Neuronal stem cell (in vitro differentiated cells): ENCODE measurements at places on chromosomes 4 and X.
A peak's percentile ranks its signal among the peaks of the same experiment; 100 is the strongest.

GRCh38 chr4:15410750-15411149, 17.1 kb upstream of the C1QTNF7 start:
- DNase-seq = no peak

DNA sequence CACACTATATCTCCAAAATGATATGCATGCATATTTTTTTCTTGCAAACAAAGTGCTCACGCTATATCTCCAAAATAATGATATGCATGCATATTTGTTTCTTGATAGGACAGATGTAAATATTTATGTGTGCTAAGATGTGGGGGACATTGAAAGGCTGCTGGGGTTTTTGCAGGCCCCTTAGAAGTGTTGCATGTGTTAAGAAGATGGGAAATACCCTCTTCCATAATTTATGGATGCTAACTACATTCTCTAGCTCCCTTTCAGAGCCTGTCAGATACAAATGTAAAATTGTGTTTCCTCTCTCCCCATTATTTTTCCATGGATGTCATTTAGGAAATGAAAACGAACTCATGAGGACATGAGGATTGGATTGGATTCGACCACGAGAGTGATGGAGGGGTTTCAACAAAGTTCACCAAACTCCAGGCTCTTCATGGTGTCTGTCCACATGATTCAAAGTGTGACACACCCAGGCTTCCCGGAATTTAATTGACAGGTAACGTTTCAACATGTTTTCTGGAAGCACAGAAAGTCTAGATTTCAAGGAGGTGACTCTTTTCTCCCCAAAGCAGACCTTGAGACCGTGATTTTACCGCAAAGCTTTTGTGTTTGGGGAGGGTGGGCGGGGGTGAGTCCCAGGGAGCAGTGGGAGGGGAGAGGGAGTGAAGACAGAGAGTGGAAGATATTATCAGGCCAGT, 94.4 kb upstream of the CD99 start:
- no peak for DNase-seq

GRCh38 chr4:8748236-8748575, 123.4 kb downstream of the HMX1 start:
- DNase-seq = no peak

- no peak for DNase-seq
Measured at GRCh38 chr4:153816542-153816941, 27.7 kb upstream of the SFRP2 start.

- peak; percentile 54 for DNase-seq
Measured at GRCh38 chr4:47926667-47927258, 12.4 kb upstream of the NFXL1 start.

DNA sequence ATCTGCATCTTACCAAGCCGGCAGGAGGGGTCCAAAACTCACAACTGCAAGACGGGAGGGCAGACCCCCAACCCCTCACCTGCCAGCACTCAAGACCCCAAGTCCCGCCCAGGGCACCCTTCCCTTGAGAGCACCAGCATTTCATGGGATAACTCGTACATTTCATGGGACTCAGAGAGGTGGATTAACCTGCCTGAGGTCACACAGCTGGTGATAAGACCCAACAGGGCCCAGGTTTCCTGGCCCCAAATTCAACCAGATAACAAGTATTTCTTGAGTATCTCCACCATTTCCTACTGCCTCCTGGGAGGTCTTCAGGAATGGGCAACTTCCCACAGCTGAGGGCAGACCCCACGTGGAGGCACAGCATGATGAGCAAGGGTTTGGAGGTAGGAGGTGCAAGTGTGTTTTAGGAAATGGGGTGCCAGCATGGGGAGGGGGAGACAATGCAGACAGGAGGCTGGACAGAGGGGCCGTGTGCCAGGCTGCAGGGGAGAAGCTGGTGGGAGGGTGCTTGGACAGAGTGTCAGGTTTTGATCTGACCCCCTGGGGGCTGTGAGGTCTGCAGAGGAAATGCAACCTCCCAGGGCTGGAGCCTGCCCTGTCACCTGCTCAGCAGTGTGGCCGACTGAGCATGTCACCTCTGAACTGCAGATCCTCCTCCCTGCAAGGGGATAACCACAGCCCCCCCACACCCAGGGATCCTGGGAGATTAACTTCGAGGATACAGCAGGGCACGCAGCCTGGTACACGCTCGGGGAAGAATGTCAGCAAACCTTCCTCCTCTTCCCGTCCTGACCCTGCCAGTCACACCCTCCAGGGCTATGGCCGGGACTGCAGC, 4.4 kb downstream of the ADRA2C start:
- no peak for DNase-seq

- DNase-seq = no peak
Measured at GRCh38 chr4:155007660-155008176, 200.7 kb upstream of the NPY2R start.

DNA sequence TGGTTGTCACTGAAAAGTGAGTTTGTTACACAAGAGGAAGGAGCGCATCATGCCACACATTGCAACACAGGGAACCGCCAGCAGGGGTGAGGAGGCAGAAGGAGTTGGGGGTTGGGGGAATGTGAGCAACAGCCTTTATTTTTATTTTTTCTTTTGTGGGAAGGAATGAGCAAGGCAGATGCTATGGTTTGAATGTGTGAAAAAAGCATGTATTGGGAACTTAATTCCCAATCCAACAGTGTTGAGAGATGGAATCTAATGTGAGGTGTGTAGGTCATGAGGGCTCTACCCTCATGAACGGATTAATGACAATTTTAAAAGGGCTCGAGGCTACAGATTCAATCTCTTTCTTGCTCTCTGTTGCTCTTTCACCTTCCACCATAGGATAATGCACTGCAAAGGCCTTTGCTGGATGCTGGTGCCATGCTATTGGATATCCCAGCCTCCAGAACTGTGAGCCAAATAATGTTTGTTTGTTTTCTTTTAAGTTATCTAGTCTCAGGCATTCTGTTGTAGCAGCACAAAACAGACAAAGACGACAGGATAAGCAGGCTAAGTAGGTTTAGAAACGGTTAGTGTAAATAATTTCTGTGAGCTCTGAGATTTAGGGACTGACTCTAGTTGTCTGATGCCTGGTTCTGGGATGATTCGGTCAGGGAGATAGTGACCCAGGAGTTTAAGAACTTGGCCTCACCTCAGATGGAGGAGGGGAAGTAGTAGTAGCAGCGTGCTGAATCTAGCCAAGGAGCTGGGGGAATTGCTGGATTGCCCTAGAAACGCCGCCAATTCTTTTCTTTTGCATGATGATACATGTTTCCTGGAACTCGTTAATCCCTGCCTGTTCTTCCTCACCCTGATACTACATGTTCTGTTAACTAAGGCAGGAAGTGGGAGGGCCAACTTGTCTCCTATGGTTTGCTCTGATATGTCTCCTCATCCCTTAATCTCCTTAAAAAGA, 156.6 kb upstream of the CTSO start:
- DNase-seq = no peak

- DNase-seq = peak; percentile 21
Measured at GRCh38 chrX:39730662-39731329, 367.0 kb downstream of the BCOR start.

- DNase-seq = no peak
Measured at GRCh38 chr4:32778025-32778424, 2057.9 kb downstream of the PCDH7 start.

DNA sequence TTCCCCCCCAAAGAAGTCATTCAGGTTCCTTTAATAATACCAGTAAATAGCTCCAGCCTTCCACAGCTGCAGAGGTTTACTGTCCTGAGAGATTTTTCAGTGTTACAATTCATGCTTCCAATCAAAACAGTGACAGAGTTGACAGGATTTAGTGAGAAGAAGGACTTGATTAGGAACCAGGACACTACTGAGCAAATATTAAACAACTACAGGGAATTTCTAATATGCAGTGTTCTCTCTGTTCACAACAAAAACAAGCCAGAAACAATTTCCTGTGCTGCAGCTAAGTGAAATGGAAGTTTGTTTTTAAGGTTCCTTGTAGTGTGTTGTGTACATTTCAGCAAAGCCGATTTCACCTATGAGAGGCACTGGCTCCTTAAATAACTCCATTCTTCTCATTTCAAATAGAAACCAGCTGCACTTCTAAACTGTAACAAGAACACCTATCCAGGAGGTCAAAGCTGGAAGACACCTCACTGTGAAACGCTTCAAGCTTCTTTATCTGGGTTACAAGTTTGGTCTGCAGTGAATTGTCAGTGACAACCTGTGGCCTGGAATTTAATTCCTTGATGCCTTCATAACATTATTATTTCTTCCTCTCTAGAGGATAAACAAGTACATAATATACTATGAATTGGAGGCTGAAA, 149.3 kb downstream of the RASL11B start:
- no peak for DNase-seq

DNA sequence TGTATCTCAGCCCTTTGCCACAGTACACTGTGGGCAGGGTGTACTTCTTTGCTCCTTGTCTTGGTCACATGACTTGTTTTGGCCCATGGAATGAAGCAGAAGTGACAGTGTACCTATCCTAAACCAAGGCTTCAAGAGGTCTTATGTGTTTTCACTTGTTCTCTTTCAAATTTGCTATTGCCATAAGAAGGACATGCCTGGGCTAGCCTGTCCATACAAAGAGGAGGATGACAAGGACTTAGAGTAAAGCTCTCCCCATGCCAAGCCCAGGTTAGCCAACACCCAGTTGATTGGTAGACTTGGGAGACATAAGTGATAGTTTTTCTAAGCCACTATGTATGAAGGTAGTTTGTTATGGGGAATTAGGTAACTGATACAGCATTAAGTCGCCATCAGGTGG, 141.1 kb upstream of the MID1 start:
- DNase-seq = no peak

- DNase-seq = no peak
Measured at GRCh38 chrX:71103110-71103983, 3.2 kb downstream of the CXorf65 start.

GRCh38 chrX:70042399-70043371, 7.1 kb downstream of the AWAT2 start:
- DNase-seq = no peak

GRCh38 chrX:100650841-100651240, 6.8 kb downstream of the SRPX2 start:
- DNase-seq = no peak

- DNase-seq = no peak
Measured at GRCh38 chr4:1381181-1381621, 25.0 kb downstream of the NKX1-1 start.

- DNase-seq = no peak
Measured at GRCh38 chrX:75113664-75114063, 42.4 kb downstream of the ABCB7 start.

GRCh38 chr4:5168891-5169290, 117.6 kb downstream of the STK32B start:
- DNase-seq = no peak

DNA sequence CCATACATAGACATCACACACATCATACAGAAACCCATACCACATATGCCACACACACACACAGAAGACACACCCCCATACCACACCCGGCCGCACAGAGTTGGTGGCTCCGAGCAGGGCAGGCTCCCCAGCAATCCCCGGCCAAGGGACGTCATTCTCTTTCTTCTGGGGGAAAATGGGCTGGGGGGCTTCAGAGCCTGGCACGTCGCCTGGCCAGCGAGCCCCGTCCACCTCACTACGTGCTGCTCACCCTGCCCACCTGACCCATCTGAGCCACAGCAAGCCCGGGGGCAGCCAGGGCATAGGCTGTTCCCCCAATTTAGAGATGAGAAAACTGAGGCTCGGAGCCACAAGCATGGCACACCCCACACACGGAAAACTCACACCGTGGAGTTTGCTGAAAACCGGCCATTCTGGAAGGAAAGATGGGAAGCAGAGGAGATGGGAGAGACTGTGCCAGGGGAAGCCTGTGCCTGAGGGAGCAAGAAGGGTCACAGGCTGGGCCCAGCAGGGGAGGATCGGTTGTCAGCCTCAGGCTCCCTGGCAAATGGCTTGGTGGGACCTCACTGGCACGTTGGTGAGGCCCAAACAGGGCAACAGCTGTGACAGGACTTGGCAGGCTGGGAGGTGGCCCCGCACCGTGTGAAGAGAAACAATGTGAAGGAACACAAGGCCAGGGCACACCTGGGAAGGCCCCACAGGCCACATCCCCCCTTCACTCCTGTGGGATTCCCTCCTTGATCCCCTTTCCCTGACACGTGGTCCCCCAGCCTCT, 73.2 kb downstream of the JAKMIP1 start:
- DNase-seq = no peak

DNA sequence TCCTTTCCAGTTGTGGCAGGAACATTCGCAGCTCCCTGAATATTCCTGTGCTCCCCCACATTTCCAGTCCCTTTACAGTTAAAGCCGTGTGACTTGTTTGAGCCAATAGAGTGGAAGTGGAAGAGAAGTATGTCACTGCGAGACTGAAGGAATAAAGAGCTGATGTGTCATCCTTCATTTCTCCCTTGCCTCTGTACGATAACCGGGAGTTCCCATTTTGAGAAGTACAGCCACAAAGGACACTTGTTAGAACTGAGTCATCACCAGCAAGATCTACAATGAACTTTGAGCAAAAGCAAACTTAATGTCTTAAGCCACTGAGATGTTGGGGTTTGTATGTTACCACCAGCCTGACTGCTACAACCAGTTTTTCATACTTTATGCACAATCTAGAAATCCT, 92.3 kb downstream of the SPRY1 start:
- no peak for DNase-seq

- no peak for DNase-seq
Measured at GRCh38 chrX:22109442-22109841, 77.3 kb downstream of the PHEX start.

DNA sequence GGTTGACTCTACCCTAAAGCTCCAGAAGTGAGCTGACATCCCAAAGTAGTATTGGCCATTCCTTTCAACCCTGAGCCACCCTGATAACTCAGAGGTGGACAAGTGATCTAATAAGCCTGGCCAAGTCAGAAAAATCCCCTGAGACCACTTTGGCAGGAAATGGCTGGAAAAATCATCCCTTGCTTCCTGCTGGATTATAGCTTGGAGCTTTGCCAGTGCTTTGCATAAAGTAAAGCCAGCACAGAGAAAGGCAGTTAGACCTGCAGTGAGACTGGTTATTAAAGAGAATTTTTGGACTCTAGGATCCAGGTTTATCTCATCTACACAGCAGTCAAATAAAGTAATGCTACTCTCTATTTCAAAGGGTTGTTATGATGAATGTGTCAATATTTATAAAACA, 6.4 kb downstream of the CXCL3 start:
- no peak for DNase-seq

- no peak for DNase-seq
Measured at GRCh38 chr4:105979506-105979905, 84.2 kb downstream of the NPNT start.

GRCh38 chr4:88858752-88859151, 161.1 kb upstream of the NAP1L5 start:
- no peak for DNase-seq

- DNase-seq = no peak
Measured at GRCh38 chrX:39854772-39855747, 242.7 kb downstream of the BCOR start.
